ENCODE measurements at places on chromosomes 16 and 17.
A peak's percentile ranks its signal among the peaks of the same experiment; 100 is the strongest.

GRCh38 chr16:81730090-81731051 lies 48.7 kb upstream of the PLCG2 start:
- DNase-seq = peak; percentile 14

DNA sequence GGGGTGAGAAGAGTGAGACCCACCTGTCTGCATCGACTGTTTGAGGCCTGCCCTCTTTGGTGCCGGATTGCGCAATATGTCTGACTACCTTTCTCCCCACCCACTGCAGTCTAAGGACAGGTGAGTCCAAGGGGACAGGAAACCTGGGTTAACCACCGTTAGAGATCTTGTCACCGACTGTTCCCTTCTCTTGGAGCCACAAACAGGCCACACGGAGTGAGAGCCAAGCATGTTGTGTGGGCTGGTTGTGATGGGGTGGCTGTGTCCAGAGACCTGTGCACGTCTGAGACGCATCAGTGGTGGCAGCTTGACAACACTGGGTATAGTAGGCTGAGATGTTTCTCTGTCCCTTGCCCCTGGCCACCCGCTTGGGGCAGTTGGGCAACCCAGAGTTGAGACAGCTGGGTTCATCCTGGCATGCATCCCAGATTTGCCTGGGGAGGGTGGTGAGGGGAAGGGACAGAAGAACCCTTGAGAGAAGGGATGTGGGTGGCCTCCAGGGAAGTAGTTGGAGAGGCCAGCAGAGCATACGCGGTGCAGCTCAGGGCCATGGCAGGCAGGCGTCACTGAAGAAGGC lies 21.4 kb downstream of the MPRIP start:
- DNase-seq = no peak

- DNase-seq = no peak
These were observed 26.2 kb downstream of the IL21R start for GRCh38 chr16:27428026-27428785.

- DNase-seq = peak; percentile 58
These were observed at the start of the genes ACADVL and DLG4 for GRCh38 chr17:7219812-7220592. Gene ACADVL, plus strand, starts transcription at chr17:7219938. Its CDS starts 47 bp downstream, at chr17:7219985. Gene DLG4, minus strand, starts transcription at chr17:7219836.

DNA sequence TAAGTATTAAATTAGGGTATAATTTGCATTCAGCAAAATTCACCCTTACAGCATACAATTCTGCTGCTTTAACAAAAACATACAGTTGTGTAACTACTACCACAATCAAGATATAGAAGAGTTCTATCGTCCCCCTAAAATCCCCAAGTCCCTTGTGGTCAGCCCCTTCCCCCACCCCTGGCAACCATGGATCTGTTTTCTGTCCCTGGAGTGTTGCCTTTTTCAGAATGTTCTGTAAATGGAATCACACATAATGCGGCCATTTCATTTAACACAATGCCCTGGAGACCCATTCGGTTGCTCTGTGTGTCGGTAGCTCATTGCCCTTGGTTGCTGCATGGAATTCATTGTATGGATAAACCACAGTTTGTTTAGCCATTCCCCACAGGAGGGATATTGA lies 190.2 kb downstream of the IRX5 start:
- no peak for DNase-seq

All from NCI-H446 treated with DMSO at 0.1 percent for 48 hours (cell line).